CD4-positive, alpha-beta T cell treated with Interleukin-4 for 4 hours (primary cell): ENCODE measurements at places on chromosomes 7 and 10.

DNA sequence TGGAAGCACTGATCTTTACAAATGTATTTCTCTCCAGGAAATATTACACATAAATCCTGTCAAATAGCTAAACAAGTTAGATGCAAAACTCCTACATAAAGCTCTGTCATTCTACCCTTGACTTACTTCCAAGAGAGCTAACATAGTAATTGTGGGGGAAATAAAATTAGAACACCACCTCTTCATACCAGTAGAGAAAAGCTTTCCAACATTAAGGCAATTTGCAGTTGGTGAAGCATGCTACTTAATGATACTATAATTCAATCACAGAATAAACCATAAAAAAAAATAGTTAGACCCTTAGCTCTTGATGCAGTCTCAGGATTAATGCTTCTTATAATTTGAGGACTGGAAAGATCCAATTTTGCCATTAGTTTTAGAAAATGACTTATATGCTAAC lies 35.2 kb downstream of the SEMA3A start:
- DNase-seq = no peak

DNA sequence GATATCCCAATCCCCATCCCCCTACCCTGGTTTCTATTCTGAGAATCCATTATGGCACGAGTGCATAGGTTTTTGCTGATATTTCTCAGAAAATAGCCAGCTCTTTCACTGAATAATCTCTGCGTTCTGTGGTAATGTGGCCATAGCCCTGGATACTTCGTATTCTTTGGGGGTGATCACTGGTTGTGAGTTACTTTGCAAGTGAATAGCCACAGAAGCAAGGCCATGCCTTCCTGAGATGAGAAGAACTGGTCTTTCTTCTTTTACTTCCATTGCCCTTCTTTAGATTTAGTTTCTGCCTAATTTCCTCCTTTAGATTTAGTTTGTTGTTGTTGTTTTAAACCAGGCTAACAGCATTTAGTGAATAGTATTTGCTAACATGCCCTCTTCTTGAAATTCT lies 323.4 kb downstream of the CDC14C start:
- no peak for DNase-seq

GRCh38 chr7:115233809-115234208 lies 311.9 kb downstream of the MDFIC start:
- DNase-seq = no peak

GRCh38 chr10:60463746-60464145 lies 74.1 kb upstream of the ANK3 start:
- DNase-seq = no peak

DNA sequence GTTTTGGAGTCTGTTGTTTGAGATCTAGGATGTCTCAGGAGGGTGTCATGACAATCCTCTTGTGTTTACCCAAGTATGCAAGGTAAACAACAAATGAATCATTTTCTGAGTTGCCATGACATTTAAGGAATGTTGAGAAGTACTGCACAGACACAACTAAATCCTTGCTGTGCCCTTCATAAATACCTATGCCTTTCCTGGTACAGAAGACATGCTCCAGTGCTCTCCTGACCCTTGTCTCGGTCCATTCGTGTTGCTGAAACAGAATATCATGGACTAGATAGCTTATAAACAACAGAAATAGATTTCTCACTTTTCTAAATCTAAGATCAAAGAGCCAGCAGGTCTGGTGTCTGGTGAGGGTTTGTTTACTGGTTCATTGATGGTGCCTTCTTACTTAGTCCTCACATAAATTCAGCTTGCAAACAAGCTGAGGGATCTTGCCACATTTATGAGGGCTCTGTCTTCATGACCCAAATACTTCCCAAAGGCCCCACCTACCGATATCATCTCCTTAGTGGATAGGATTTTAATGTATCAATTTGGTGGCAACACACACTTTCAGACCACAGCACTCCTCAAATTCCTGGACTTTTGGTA lies 341.8 kb upstream of the SEMA3A start:
- DNase-seq = no peak

DNA sequence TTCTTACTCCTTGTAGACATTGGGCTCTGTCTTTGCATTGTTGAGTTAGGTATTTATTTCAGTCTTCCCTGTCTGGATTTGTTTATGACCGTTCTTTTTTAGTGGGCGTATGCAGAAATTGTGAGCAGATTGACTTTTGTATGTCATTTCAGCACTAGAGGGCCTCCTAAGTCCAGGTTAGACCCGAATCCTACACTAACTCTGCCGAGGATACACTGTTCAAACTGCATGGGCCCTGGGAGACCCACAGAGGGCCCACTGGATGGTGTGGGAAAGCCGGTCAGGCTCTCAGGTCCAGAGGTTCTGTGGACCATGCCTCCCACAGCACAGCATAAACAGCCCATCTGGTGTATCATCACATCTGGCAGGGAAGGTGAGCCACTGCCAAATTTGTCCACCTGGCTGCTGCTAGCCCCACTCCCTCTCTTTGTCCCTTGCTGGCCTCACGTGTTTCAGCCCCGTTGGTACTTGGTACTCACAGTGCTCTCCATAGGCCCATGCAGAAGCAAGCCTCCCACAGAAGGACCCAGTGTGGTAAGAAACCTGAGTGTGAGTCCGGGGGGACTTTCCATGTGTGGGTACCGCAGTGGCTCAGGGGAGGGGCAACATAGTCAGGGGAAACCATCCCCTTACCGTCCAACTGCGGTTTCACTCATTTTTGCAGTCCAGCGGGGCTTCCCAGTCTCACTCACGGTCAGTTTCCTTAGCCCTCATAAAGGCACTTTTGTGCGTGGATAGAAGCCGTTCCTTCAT lies 112.8 kb downstream of the APBB1IP start:
- no peak for DNase-seq

GRCh38 chr10:98901441-98902110 lies 334.1 kb downstream of the HPSE2 start:
- DNase-seq = no peak

GRCh38 chr10:103895411-103896186 lies 22.4 kb downstream of the STN1 start:
- no peak for DNase-seq

DNA sequence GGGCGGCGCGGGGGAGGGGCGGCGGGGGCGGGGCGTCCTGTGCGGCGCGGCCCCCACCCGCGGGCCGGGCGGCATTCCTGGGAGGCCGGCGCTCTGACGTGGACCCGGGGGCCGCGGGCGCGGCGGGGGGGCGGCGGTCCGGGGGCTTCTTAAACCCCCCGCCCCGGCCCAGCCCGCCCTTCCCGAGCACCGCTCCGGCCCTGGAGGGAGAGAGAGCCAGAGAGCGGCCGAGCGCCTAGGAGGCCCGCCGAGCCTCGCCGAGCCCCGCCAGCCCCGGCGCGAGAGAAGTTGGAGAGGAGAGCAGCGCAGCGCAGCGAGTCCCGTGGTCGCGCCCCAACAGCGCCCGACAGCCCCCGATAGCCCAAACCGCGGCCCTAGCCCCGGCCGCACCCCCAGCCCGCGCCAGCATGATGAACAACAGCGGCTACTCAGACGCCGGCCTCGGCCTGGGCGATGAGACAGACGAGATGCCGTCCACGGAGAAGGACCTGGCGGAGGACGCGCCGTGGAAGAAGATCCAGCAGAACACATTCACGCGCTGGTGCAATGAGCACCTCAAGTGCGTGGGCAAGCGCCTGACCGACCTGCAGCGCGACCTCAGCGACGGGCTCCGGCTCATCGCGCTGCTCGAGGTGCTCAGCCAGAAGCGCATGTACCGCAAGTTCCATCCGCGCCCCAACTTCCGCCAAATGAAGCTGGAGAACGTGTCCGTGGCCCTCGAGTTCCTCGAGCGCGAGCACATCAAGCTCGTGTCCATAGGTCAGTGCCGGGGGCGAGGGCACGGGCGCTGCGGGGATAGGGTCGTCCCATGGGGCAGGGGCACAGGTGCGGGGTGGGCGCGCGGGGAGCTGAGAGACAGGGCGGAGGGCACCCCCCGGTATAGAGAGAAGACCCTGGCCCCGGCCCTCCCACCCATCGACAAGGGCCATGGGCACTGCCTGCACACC lies at the start of gene FLNC:
Gene FLNC (plus strand): TSS at position 176 of the 947 bp plus-strand sequence. CDS start 232 bp downstream, at position 408.
- DNase-seq = peak; percentile 5

GRCh38 chr7:133778472-133778871 lies 348.7 kb upstream of the LRGUK start:
- DNase-seq = no peak

- DNase-seq = no peak
Observed at GRCh38 chr7:78496096-78496630, 697.6 kb downstream of the PHTF2 start.

- no peak for DNase-seq
Observed at GRCh38 chr7:41247143-41247865, 455.6 kb downstream of the INHBA start.

- no peak for DNase-seq
Observed at GRCh38 chr7:126790763-126791162, 462.0 kb downstream of the GRM8 start.
